Inflammatory macrophage treated with lipopolysaccharide for 4 hours (primary cell): ENCODE measurements at places on chromosomes 16 and 17.

GRCh38 chr17:65121916-65122806, 15.0 kb upstream of the RGS9 start:
- peak; percentile 36 for DNase-seq

DNA sequence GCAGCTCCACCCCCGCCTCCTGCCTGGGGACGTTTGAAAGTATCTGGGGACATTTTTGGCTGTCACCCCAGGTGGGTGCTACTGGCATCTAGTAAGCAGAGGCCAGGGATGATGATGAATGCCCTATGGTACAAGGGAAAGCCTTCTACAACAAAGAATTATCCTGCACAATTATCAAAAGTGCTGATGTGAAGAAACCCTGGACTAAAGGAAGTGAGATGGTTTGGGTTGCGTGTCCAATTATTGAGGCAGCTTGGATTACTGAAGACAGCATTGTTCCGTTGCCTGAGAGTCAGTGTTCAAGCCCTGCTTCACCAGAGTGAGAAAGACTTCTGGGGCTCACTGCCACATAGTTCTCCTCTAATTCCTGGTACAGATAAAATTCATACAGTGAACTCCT, 343.4 kb downstream of the CA10 start:
- DNase-seq = no peak

- DNase-seq = no peak
Measured at GRCh38 chr16:72837846-72838585, 209.9 kb downstream of the ZFHX3 start.

GRCh38 chr16:67378642-67379041, 14.7 kb downstream of the TPPP3 start:
- no peak for DNase-seq

- DNase-seq = no peak
Measured at GRCh38 chr17:6172642-6173330, 102.6 kb downstream of the WSCD1 start.

- DNase-seq = no peak
Measured at GRCh38 chr17:6041246-6041645, 28.9 kb upstream of the WSCD1 start.
